Activated CD4-positive, alpha-beta T cell treated with anti-CD3 and anti-CD28 coated beads, Interleukin-2, amount 10 ng/mL, durations not matched to agents 24 days and 14 days (primary cell): ENCODE measurements at places on chromosomes 5 and 9.
A peak's percentile ranks its signal among the peaks of the same experiment; 100 is the strongest.

DNA sequence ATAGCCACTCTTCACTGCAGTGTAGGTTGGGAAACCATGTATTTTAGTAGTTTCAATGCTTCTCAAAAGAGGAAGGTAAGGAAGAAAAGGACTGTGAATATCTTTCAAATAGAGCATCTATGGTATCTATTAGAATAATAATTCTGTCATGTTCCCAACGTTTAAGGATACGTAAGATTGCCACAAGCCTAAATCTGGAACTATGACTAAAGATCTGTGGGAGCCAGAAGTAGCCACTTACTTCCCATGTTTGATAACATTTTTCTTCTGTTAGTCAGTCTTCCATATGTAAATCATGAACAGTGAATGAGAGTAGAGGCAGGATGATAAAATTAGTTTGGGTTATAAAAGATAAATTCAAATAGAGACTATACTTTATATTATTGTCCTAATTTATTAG, 16.3 kb upstream of the MROH2B start:
- DNase-seq, result no peak

GRCh38 chr9:18122171-18122570, 351.8 kb upstream of the ADAMTSL1 start:
- no peak for DNase-seq

- DNase-seq, result peak; percentile 80
These were observed 566 bp upstream of the FOCAD start for GRCh38 chr9:20683351-20684034.

DNA sequence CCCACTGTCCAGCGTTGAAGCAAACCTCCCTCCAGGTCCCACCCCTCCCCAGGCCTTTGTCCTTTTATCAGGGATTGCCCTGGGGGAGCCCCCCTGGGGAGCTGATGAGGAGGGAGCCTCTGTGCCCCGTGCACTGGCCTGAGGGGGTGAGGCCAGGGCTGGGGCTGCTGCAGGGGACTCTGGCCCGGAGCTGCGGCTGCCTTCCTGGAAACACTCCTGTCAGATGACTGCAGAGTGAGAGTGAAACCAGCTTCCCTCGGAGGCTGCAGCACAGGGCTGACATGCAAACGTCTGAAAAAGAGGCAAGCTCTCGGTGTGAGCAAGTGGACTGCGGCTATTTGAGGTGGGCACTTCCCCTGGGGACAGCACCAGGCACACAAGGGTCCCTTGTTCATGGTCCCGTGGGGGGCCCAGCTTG, 4.6 kb upstream of the TRAF2 start:
- peak; percentile 92 for DNase-seq

- DNase-seq, result no peak
These were observed 124.4 kb upstream of the NMUR2 start for GRCh38 chr5:152529440-152529839.
